Activated T-cell treated with anti-CD3 and anti-CD28 coated beads, Interleukin-2, amount 50 U/mL, for 48 hours (primary cell): ENCODE measurements at places on chromosomes 1 and 21.

DNA sequence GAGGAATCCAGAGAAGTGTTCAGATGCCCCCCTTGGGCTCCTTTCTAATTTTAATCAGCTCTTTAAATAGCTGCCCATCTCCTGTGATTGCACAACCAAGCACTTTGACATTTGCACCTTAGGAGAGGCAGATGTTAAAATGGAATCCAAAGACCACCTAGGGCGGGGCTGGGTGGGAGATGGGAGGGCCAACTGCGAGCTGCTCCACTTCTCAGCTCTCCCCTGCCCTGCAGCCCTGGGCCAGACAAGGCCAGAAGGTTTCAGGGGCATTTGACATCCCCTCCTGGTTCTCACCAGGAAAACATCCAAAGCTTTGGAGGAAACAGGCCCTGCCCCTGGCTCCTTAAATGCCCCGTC is 106.9 kb downstream of the DHRS3 start:
- no peak for DNase-seq

GRCh38 chr1:55055084-55055882 is 15.9 kb downstream of the PCSK9 start:
- no peak for DNase-seq

- DNase-seq, result no peak
Measured at GRCh38 chr1:178579095-178579494, 66.2 kb downstream of the TEX35 start.

- DNase-seq, result no peak
Measured at GRCh38 chr1:65056234-65056633, 89.9 kb upstream of the JAK1 start.

- DNase-seq, result no peak
Measured at GRCh38 chr1:111517469-111518225, 14.2 kb upstream of the ADORA3 start.

DNA sequence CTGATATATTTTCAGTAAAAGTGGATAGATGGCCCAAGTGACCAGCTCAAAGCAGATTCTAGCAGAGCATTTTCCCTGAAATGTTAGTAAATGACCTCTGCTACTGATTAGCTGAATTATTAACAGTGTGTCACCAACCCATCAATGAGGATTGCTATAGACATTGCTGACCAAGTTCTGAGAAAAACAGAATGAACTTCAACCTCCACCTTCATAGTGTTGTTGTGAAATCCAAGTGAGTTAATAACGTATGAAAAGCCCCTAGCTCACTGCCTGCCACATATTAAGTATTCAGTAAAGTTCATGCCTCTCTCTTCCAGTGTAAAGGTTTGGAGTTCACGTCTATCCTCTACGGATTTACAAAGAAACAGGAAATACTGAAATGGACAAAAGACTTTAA is 15.8 kb downstream of the PLPP3 start:
- DNase-seq, result no peak

DNA sequence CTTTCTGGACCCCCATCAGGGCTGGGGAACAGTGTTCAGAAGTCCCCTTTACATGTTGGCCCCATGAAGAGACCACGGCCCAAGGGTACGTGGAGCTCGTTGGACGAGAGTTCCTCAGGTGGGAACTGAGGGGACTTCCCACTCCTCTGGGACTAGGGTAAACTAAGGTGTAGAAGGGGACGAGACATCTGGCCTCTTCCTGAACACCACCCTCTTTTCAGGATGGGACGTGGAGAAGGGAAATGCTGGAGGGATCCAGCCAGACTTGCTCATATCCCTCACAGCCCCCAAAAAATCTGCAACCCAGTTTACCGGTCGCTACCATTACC is 2.0 kb downstream of the NAXE start:
- DNase-seq, result no peak

- no peak for DNase-seq
Measured at GRCh38 chr1:3375245-3375644, 79.2 kb upstream of the ARHGEF16 start.
